ENCODE measurements at places on chromosomes 7 and 10. TPM values are rescaled to one million over a fixed set of nuclear protein-coding genes. Genes with fewer than 3 reads are reported as not detected.

The KCP gene
- 1.4 TPM for polyA plus RNA-seq

The VWA2 gene
- polyA plus RNA-seq = 0.71 TPM

The FAM25G gene
- polyA plus RNA-seq = 6.3 TPM

The ZNF32 gene
- 19.9 TPM for polyA plus RNA-seq

The SLC26A3 gene
- polyA plus RNA-seq = 0.01 TPM

The DAGLB gene
- polyA plus RNA-seq = 9.2 TPM

The RSPH10B gene
- 0.08 TPM for polyA plus RNA-seq

The NPC1L1 gene
- polyA plus RNA-seq = 0.07 TPM

The NPSR1 gene
- polyA plus RNA-seq = not detected

The CDC14C gene
- not detected for polyA plus RNA-seq

The BAMBI gene
- 0.59 TPM for polyA plus RNA-seq

The OR2A5 gene
- polyA plus RNA-seq = not detected

The LRRC18 gene
- polyA plus RNA-seq = not detected

The LIPM gene
- polyA plus RNA-seq = not detected

The PLXDC2 gene
- 11.9 TPM for polyA plus RNA-seq

The VPS37D gene
- 0.45 TPM for polyA plus RNA-seq

The RARRES2 gene
- polyA plus RNA-seq = 22.6 TPM

The TTYH3 gene
- polyA plus RNA-seq = 3.8 TPM

The SPDYE9 gene
- not detected for polyA plus RNA-seq

The GFRA1 gene
- 1.3 TPM for polyA plus RNA-seq

The HILPDA gene
- 82.5 TPM for polyA plus RNA-seq

The CLDN15 gene
- polyA plus RNA-seq = 3.7 TPM

The LRRD1 gene
- 0.01 TPM for polyA plus RNA-seq

The CACNB2 gene
- 3.8 TPM for polyA plus RNA-seq

The PON1 gene
- not detected for polyA plus RNA-seq

The OR9A2 gene
- polyA plus RNA-seq = not detected

The RHOBTB1 gene
- 0.77 TPM for polyA plus RNA-seq

The VWDE gene
- polyA plus RNA-seq = 0.20 TPM

The PTPRN2 gene
- 0.40 TPM for polyA plus RNA-seq

The CCDC172 gene
- polyA plus RNA-seq = not detected

The SFTPA2 gene
- 1.4 TPM for polyA plus RNA-seq

The IFRD1 gene
- 25.1 TPM for polyA plus RNA-seq

The SEMA4G gene
- 1.9 TPM for polyA plus RNA-seq

The TMEM176B gene
- 5.7 TPM for polyA plus RNA-seq

The AQP1 gene
- polyA plus RNA-seq = 28.9 TPM

The NRCAM gene
- 0.96 TPM for polyA plus RNA-seq

The SLC26A5 gene
- polyA plus RNA-seq = 0.06 TPM

The NAMPT gene
- 206 TPM for polyA plus RNA-seq

The ANLN gene
- 11.2 TPM for polyA plus RNA-seq

The ZNF775 gene
- polyA plus RNA-seq = 0.81 TPM

The LRRC4 gene
- polyA plus RNA-seq = 2.1 TPM

The NUP42 gene
- 19.2 TPM for polyA plus RNA-seq

The OR2A42 gene
- polyA plus RNA-seq = 0.02 TPM

The SLC18A3 gene
- polyA plus RNA-seq = not detected

Measured in esophagus (tissue), 2 donors.